ENCODE measurements at places on chromosomes 11 and 22.

- DNase-seq: no peak
These were observed 7.5 kb upstream of the MYH9 start for GRCh38 chr22:36395055-36395849.

- DNase-seq: no peak
These were observed 7.7 kb downstream of the SCN2B start for GRCh38 chr11:118168751-118169150.

- DNase-seq: no peak
These were observed 64.9 kb downstream of the SMIM38 start for GRCh38 chr11:69220561-69221051.

DNA sequence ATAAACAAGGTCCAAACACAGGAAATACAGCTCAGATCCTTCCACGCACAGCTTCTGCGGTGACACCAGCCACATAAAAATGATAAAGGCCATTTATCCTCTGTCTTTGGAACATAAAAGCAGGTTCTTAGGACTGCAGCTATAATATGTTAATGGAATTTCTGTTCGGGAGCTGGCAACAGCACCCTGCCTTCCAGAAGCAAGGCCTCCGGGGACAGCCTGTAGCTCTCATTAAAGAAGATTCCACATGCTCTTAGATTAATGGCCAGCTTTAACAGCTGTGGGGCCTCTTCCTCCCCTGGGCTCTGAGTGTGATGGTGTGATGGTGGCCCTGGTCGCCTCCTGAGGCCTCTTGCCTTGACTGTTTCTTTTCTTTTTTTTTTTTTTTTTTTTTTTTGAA is 137.3 kb downstream of the CACNA1I start:
- no peak for DNase-seq

DNA sequence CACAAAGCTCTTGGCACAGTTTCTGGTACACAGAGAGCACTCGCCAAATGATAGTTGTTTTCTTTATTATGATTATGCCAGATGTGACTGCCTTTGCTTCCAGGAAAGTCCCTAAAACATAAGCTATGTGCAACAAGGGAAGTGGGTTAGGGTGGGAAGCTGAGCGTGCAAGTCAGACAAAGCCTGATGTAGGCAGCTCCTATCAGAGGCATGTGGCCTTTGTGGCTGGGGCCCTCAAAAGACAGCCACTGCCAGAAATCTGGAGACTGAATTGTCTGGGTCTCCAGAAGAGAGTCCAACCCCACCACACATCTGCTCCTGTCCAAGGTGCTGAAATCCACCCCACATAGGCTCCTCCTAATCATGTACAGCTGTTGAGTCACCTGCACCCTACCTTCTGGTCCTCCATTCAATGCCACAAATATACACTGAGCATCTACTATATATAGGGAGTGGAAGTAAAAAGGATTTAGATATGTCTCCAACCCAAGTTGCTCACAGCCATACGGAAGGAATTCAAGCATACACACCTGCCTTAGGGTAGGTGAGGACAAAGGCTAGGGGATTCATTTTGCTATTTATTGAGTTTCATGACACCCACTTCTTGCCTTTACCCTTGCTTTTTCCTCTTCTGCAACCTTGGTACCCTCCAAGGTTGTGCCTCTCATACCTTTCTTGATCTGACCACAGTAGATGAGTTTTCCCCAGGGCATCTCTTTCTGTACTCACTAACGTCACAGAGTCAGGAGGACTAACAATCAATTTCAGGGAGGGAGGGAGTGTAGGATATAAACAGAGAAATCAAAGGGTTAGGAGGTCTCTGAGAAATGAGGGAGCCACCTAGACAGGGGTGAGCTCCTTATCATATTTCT is 12.4 kb downstream of the SEC14L3 start:
- DNase-seq: no peak

DNA sequence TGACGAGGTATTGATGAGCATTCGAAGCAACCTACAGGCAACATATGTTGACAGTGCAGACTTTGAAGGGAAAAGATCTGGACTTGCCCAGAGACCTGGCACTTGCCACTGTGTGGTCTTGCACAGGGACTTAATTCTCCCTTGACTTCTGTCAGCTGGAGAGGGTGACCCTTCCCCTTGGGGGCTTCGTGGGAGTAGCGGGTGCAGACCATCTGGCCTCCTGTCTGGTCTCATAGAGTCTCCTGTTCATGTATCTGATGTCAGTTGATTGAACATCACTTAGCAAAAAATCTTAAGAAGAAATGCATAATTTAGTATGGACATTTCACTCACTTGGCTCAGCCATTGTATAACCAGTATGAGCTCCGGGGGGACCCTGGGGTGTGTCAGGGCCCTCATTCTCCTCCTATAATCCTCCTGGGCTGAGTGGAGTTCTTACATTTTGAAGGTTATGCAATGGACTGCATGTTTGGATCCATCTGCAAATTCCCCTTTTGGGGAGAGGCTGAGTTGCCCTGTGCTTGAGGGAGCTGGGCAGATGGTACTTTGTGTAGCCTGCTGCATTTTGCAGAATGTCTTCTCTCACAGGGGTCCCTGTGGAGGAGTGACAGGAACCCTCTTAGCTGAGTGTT is 13.0 kb downstream of the BCR start:
- DNase-seq: no peak

DNA sequence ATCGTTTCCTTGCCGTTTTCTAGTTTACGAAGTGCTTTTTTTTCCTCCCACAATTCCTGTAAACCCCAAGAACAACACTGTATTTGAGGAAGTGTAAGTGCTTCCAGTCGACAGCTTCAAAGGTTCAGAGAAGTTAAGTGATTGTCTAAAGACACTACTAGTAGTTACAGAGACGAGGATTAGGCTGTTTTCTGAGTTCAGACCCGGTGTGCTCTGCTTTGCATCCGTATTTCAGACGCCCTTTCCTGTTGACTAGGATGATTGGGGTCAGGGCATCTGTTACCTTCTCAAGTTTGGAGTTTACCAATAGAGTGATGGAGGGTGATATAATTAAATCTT is 430 bp downstream of the CLP1 start:
- no peak for DNase-seq

GRCh38 chr22:41826430-41827383 is 6.2 kb upstream of the SREBF2 start:
- DNase-seq: no peak

GRCh38 chr22:43365715-43366440 is 22.7 kb upstream of the SCUBE1 start:
- DNase-seq: no peak

GRCh38 chr22:26904483-26904882 is 247.1 kb downstream of the MIAT start:
- DNase-seq: no peak

DNA sequence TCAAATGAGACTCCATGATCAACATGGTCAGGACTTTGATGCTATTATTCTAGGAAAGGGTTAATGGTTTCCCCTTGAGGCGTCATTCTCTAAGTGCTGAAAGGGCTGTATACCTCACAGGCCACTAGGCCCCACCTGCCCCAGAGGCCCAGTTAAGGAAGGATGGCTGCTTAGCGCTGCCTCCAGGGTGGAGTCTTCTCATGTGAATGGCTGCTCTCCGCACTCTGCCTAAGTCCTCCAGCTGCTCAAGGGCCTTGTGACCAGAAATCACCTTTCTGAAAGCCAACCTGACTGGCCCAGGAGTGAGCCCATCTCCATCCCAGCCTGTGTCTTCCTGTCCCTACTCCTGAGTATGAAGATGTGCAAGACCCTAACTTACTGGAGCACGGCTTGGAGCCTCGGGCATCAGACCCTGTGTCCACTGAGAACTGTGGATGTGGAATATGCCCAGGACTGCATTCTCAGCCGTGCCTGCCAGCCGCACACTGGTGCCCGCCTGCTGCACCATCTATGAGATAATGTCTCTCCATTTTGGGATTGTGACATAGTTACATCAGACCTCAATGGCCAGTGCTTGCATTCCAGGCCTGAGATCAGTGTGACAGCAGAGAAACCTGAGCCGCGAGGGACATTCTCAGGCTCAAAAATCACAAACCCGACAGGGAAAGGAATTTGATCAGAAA is 51.0 kb downstream of the SNX19 start:
- no peak for DNase-seq

DNA sequence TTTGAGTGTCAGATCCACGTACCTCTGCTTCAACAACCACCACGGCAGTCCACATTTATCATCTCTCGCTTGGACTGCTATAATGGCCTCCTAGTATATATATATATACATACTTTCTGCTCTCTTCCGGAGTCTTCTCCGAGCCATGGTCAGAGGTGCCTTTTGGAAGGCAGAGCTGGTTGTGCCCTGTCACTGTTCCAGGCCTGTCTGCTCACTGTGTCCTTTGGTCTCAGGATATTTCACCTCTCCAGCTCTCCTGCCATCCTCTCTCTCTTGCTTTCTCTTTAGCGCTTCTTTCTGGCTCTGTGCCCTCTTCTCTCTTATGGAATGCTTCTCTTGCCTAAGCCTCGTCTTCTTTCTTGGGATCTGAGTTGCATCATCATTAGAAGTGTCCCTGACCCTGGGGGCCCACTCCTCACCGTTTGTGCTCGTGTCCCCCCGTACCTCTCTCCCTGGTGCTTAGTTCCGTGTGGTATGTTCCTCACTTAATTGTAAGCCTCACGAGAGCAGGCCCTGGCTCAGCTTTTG is 86.1 kb upstream of the RASSF10 start:
- no peak for DNase-seq

DNA sequence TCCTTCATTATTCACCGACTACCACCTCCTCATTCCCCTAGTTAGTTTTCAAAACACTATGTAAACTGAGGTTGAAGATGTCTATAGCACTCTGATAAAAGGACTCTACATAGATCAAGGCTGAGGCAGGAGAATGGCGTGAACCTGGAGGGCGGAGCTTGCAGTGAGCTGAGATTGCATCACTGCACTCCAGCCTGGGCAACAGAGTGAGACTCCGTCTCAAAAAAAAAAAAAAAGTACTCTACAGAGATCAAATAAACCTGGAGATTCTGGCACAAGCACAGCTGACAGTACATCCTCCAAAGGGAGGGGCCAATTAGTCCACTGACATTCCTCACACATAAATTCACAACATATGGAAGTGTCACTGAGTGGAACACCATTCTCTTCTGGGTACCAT is 31.0 kb downstream of the TSG101 start:
- no peak for DNase-seq

DNA sequence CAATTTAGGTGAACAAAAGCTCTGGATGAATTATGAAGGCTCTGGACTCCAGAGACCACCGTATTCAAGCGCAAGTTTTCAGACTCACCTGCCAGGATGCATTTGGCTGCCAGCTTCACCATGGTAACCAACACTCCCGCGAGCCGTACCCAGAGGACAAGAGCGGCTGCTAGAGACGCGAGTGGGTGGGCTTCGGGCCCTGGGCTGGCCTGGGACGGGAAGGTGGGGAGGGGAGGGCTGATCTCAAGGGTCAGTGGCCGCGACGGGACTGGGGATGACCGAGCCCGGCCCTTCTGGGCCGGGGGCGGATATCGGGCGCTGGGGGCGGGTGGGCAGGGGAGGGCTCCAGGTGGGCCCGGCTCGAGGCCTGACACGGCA is 344 bp downstream of the IFT27 start:
- DNase-seq: no peak

GRCh38 chr11:101441747-101442146 is 142.1 kb downstream of the TRPC6 start:
- no peak for DNase-seq

DNA sequence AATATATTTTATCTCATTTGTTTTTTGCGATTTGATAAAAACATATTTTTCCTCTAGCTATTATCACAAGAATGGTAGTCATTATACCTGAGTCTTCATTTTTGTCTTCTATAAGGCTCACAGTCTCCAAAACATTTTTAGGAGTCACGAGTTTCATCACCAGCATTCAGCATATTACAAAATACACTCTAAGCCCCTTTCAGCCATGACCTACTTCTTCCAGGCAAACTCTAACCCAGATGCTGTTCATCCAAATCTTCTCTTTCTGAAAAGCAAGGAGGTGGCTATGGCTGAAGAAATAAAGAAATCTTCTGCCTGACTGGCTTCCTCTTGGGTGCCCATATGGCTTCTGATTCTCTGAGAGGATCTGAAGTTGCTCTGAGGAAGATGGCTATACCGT is 35.7 kb upstream of the USP47 start:
- no peak for DNase-seq

GRCh38 chr22:37762389-37762836 is 45.3 kb upstream of the GCAT start:
- DNase-seq: no peak

DNA sequence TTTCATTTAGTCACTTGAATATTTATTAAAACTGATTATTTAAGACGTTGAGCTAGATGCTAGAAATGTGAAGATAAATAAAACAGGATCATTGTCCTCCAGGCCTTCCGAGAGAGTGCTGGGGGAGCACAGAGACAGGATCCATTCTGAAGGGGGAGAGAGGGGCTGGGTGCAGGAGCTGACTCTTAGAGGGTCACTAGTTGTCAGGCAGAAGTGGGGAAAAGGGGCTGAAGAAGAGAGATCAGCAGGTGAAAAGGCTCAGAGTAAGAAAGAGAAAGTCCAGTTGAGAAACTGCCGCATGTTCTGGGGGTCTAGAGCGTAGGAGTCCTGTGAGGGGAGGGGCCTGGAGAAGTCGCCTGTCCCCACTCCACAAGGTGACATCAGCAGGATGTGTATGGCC is 206.2 kb upstream of the SNX19 start:
- DNase-seq: no peak

DNA sequence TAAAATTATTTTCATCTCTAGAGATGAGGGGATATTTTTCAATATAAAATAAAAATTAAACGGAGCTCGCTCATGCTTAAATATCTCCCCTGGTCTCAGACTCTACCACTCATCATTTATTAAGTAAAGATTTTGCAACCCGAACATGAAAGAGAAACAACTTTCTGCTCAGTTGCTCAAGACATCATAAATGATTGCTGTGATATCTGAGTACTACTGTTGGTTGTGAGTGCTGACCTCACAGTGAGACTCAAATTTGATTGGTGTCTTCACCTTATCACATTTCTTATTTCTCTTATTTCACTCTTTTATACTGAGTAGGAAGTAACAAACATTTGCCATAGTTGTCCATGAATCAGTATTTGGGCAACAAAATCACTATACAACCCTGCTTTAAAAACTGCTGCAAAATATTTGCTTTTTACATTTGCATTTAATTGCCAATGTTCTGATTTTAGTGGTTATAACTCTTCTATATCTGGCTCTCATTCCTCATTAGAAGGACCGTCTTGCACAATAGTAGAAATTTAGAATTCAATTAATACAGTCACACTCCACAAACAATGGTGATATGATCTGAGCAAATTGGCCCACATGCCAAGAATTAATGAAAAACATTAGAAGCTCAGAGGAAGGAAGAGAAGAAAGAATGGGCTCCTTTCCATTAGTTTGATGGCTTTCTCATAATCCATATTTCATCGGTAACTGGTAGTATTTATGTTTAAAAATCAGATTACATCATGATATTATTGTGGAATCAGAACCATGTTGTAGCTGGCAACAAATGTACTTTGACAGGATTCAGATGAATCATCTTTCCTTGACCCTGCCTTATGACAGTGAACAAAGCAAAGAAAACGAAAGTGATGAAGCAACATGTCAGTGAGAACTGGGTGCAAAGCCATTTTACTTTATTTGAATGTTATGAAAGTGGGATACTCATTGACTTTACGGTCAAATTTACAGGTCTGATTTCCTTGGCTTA is 973.6 kb upstream of the TENM4 start:
- DNase-seq: no peak

- no peak for DNase-seq
These were observed 107.2 kb upstream of the E2F8 start for GRCh38 chr11:19347911-19348310.

GRCh38 chr22:24141586-24141985 is 39.7 kb upstream of the SUSD2 start:
- no peak for DNase-seq
